ENCODE measurements at places on chromosomes 3 and 15.

GRCh38 chr15:29333261-29333660, 63.6 kb upstream of the NSMCE3 start:
- DNase-seq: no peak

- no peak for DNase-seq
Observed at GRCh38 chr15:49688135-49688790, 67.4 kb downstream of the DTWD1 start.

- no peak for DNase-seq
Observed at GRCh38 chr15:74726774-74727164, 1.4 kb upstream of the CYP1A1 start.

DNA sequence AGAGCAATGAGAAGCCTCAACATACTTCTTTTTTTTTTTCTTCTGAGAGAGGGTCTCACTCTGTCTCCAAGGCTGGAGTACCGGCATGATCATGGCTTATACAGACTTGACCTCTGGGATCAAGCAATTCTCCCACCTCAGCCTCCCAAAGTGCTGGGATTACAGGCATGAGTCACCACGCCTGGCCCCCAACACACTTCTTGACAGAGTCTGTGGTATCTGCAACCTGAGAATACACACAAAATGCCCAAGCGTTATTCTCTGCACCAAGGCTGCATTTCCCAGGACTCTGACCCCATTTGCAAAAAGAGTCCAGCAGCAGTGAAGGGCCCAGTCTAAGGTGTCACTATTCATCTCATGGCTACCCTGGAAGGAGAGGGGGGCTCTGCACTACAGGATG, 42.7 kb upstream of the BLM start:
- no peak for DNase-seq

GRCh38 chr15:84981711-84982300, at the start of gene PDE8A:
Gene PDE8A, plus strand, starts transcription at chr15:84981856. Its CDS starts 307 bp downstream, at chr15:84982163.
- no peak for DNase-seq

DNA sequence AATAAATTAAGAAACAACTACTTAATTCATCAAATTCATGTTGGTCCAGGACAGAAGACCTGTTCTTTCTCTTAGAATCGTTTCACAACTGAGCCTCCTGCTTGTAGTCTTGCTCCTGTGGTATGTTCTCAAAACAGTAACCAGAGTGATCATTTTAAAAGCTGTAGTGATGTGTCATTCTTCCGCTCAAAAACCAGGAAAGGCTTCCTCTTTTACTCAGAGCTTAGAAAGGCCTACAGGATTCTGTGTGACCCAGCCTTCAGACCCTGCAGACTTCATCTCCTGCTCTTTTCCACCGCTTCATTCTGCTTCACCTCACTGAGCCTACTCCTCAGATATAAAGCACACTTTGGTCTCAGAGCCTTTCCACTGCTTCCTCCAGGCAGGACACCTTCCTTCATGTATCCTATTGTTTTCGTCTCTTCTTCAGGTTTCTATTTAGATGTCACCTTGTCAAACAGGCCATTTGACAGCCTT, 22.7 kb downstream of the ST6GAL1 start:
- no peak for DNase-seq

DNA sequence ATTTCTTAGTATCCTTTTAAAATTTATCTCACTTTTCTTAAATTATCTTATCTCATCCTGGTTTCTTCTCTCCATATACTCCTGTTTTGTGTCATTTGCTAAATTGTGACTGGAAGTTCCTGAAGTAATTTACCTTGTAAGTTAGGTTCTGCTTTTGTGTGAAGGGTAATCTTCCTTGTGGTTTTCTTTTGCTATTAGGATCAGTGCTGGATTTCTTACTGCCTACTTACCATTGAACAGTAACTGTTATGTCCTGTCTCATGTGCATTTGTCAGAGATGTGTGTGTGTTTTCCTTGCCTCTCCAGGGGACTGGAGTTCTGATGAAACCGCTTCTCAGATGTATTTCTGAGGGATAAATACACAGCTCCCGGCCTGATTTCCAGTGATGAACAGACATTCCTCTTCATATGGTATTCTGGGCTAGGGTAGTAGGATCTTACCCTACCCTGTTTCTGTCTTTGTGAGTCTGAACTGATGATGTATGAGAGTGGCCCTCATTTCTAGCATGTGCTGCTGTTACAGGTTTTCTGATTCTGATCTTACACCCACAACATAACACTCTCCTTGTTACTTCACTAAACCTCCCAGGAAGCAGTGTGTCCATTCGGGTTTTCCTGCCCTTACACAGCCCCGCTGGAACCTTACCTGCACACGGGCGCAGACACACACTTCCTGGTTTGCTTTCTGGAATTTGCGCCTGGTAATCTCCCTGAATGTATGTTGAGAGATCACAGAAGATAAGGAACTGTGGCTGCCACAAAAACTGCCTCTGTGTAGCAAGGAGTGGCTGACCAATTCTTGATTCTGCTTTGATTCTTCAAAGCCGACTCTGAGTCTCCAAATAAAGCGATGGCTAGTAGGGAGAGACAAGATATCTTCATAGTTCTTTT, 14.7 kb downstream of the PAK2 start:
- DNase-seq: no peak

DNA sequence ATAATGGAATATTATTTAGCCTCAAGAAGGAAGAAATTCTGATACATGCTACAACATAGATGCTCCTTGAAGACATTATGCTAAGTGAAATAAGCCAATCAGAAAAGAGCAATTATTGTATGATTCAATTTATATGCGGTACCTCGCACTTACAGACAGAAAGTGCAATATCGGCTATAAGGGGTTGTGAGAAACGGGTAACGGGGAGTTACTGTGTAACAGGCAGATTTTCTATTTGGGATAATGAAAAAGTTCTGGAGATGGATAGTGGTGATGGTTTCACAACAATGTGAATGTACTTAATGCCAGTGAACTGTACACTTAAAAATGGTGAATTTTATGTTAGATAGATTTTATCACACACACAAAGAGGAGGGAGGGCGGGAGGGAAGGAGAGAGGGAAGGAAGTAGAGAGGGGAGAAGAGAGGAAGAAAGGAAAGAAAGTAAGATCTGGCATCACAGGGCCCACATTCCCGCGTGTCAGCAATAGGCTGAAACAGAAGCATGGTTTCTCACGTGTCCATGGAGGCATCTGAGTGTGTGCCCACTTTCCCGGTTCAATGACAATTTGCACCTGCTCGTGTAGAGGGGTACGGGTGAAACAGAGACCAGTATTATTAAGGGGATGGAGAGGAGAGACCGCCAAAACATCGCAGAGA, 700 bp upstream of the BLM start:
- DNase-seq: no peak

DNA sequence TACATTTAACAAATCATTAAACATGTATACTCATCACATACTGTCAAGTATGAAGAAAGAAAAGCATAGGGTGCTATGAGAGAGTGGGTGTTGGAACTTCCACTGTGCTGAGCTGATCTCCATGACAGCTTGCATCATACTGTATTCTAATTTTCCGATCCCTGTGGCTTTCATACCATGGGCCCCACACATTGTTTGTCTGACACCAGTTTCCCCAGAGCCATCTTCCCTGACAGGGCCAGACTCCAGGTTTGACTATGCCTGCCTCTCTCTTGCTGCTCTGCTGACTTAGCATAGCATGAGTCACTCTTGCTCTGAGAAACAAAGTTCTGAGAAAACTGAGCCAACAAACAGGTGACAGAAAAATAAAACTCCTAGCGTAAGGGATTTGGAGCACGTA, 37.0 kb upstream of the CASR start:
- DNase-seq: no peak

DNA sequence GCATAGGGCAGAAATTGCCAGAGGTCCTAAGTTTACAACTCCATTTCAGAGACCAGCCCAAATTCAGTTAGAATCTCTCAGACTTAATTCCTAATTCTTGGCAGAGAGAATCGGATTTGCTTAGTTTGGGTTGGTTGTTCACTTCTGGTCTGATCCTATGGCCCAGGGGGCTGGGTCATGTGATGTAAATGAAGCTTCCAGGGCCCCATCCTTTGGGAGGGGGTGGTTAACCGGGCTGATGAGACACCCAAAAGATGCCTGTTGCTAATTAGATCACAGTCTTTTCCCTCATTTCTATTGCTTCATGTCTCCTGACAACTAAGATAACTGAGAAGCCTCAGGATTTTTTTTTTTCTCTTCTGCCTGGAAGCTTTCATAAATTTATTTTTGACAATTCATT, 11.1 kb upstream of the ZNF620 start:
- no peak for DNase-seq

DNA sequence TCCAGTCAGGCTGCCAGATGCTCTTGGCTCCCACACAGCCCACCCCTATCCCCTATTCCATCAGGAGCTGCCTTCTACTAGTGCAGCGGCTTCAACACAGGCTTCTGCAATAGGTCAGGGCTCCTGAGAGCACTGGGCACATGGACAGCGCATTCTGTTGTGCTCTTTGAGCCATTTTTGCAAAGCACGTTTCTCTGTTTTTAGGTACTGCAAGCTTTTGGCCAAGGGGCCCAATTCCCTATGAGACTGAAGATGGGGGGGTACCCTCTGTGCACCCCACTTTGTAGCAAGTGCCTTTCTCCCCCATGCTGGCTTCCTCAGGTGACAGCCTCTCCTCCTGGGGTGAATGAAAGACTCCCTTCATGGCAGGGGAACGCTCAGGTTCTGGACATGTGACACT, 31.2 kb downstream of the CHDH start:
- DNase-seq: no peak

DNA sequence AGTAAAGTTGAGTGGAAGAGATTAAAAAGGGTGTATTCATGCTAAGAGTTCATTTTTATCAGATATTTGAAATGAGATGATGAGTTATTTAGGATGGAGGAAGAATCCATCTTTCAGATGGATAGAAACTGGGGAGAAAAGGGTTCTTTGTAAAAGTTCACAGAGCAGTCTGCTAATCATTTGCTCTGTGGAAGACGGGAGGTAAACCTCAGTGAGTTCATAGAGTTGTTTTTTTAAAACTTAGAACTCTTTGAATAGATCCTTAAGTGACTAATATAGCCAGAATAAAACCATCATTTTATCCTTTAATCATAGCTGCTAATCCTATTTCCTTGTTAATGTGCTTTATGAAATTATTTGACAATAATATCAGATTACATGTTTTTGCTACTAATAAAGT, 5.1 kb downstream of the RASA2 start:
- DNase-seq: no peak
